ENCODE measurements at places on chromosomes 5 and 9.

DNA sequence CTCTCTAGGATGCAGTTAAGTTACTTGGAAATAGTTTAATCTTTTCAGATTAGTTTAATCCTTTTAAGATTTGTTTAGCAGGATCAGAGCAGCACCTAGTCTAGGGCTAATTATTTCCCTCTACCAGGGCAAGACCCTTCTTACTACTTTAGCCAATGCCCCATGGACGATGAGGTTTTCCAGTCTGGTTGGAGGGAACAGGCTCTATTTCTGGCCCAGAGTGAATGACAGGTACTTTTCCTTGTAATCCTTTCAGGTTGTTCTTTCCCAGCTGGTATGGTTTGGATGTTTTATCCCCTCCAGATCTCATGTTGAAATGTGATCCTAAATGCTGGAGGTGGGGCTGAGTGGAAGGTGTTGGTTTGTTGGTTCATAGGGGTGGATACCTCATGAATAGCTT, 27.2 kb downstream of the PTTG1 start:
- DNase-seq = no peak

- peak; percentile 38 for DNase-seq
Observed at GRCh38 chr9:38160613-38161215, 91.7 kb upstream of the SHB start.

GRCh38 chr5:127392762-127393161, 102.2 kb downstream of the MEGF10 start:
- no peak for DNase-seq

- no peak for DNase-seq
Observed at GRCh38 chr9:2700398-2700797, 16.9 kb upstream of the KCNV2 start.

- DNase-seq = no peak
Observed at GRCh38 chr5:168653626-168654025, 74.5 kb upstream of the PANK3 start.

GRCh38 chr5:68490406-68490805, 274.9 kb downstream of the PIK3R1 start:
- no peak for DNase-seq

DNA sequence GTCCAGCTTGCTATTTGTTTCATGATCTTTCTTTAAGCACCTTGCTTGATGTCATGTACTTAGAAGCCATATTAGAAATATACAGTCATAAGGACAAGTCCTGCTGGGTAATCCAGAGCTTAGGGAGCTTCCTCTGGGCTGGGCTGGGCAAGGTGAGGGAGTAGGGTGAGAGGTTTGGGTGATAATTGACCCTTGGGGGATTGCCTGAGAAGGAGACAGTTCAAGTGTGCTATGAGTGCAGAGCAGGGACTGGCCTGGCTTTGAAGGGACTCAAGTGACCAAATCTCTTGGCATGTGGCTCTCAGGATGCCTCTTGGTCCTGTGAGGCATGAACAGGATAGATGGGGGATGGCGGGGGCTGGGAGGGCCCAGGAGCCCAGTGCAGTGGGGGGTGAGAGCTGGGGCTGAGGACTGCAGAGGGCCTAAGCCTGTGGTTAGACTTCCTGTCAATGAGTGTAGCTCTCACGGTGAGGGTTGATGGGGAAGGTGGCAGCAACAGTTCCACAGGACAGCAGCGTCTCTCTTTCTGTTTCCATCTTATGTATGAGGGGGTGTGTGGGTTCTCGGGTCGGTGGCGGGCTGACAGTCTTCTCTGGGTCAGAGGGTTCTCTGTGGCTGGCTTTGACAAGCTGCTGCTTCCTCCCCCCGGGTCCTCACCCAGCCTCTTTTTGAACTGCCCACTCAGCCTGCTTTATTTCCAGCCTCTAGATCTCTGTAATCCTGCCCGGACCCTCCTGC, 53.5 kb downstream of the RGS3 start:
- DNase-seq = peak; percentile 67

- DNase-seq = no peak
Observed at GRCh38 chr9:134375430-134376385, 49.5 kb downstream of the RXRA start.

DNA sequence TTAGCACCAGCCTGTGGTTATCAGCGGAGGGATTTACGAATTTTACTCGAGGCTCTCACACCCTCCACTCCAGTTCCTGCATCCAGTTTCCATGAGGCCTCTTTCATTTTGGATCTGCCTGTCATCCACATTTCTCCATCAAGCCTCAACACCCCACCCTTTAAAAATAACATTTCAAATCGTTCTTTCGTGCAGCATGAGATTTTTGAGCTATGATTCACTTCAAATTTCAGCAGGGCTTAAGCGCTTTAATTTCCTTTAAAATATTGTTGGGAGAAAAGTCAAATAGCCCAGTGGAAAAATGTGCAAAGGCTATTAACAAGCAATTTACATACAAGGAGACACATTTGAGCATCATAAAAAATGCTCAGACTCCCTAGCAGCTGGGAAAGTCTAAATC, 103.2 kb downstream of the MSX2 start:
- DNase-seq = no peak

GRCh38 chr9:86529496-86530275, 175.5 kb upstream of the TUT7 start:
- no peak for DNase-seq

- no peak for DNase-seq
Observed at GRCh38 chr9:92100237-92100911, 14.8 kb downstream of the SPTLC1 start.

- DNase-seq = no peak
Observed at GRCh38 chr5:116947691-116948528, 373.3 kb upstream of the SEMA6A start.

- no peak for DNase-seq
Observed at GRCh38 chr5:143037071-143037470, 266.9 kb downstream of the ARHGAP26 start.

GRCh38 chr9:115305543-115305942, 187.6 kb upstream of the TNC start:
- DNase-seq = no peak

- no peak for DNase-seq
Observed at GRCh38 chr5:120372899-120373298, 91.2 kb upstream of the PRR16 start.

DNA sequence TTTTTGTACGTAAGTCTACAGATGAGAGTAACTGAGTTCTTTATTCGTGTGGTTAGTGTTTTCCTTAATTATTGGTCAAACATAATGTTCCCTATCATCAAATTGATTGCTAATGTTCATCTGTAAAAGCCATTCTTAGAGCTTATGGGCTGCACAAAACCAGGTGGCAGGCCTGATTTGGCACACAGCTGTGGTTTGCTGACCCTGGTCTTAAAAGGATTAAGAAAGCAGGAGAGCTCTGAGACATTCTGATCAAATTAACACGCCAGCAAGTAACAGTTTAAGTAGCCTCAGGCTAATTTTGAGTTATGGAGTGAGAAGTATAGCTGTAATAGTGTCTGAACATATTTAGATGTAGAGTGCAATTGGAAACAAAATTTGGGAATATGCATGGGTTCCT, 63.2 kb downstream of the PRR16 start:
- no peak for DNase-seq

GRCh38 chr5:10073441-10074104, 176.1 kb downstream of the ATPSCKMT start:
- DNase-seq = no peak

DNA sequence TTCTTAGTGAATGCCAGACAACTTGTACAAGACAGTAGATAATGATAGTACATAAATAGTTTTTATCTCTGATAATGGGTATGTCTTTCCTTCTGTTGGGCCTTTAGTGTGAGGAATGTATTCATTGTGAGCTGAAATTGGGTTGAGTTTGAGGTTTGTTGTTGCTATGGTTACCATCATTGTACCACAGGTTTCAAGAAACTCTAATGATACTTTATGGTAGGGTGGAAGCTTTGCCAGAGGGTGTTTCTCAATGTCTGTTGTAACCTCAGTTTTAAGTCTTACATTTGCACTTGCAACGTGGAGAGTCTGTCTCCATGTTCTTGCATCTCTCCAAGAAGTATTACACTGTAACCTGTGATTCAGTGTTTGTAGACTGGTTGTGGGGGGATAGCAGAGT, 1550.1 kb downstream of the MAT2B start:
- DNase-seq = no peak

DNA sequence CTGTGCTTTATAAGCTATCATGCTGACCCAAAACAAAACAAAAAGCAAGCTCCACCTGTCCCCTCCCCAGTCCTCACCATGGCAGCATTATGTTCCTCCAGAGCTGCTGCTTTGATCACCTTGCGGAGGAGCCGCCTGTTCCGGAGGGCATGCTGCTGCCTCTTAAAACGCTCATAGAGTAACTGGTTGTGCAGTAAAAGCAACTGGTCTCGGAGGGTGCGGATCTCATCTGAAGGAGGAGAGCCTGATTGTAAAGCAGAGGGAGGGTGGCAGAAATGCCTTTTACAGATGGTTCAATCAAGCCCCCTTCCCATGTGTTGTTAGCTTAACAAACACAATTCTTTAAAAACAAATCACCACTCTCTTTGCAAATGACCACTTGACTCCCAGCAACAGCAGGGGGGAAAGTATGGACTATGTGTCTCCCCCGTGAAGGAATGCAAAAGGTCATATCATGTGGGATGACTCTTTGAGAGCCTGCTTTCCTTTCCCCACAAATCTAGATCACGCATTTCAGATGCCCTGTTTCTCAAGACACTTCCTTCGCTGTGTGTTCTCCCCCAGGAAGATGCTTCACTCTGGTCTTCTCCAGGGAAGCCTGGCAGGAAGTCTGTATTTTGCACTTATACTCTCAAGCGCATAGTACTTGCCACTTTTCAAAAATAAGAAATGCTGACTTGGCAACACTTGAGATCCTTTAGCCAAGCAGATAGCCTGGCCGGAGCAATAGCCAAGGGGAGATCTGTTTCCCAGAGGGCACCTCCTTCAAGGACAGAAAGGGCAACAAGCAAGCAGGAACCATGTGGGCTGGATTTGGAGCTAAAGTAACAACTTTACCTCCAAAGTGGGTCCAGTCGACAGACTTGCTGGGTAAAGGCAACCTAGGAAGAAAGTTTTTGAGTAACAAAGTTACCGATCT, 25.1 kb downstream of the SPACA9 start:
- no peak for DNase-seq

DNA sequence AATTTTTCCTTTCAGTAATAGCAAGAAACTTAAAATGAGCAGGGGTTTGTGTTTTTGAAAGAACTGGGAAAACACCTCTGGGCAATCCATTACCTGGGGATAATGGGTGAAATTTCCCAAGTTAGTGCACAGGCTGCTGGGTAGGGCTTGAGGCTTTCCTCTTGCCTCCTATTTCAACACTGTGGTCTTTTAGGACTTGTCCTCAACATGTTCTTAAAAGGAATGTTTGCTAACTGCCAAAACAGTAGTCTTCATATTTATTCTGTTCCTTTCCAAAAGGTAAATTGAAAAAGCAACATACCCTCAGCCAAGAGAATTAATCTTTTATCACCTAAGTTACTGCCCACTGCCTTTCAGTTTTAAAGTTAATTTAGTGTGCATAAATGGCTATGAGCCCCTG, 158.3 kb upstream of the CCDC152 start:
- no peak for DNase-seq

GRCh38 chr5:14547666-14548065, 33.9 kb upstream of the OTULINL start:
- DNase-seq = no peak

DNA sequence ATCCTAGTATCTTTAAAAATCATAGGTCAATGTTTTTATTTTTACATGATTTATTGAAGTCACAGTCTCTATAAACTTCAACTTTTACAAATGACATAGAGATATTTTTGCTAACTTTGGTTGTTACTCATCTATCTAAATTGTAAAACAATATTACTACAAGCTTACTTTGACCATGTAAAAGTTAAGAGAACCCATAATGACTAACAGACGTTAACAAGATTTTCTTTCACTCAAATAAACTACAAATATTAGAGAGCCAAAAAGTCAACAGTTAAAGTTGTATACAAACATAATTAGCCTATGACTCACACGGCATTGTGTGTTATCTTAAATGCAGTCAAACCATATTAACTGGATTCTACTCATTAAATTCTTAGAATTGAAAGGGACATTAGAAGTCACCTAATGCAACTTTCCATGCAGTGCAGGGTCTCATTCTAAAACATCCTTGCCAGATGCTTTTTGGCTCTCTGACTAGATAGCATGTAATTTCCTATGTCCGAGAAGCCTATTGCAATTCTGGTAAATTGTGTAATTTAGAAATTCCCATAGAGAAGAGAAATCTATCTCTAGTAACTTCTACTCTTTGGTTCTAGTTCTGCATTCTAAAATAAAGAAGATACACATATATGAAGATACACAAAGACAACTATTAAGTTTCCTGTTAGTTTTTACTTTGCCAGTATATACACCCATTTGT, 42.2 kb upstream of the UGT3A2 start:
- DNase-seq = no peak

DNA sequence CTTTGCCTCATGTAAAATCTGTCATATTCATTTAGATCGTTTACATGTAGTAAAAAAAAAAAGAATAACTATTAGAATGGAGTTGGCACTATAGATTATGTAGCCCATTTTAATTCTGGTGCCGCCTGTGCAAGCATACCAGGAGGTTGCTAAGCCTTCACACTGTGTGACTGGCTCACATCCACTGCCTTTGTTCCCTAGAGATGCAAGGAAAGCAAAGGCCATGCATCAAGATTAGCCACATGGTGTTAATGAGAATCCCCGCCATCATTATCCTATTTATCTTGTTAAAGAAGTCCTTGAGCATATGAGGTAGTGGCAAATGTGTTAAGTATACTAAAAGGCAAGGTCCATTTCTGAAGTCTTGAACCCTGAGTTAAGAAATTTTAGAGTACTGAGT, 279.6 kb downstream of the RFX3 start:
- DNase-seq = no peak

GRCh38 chr5:76765249-76765648, 49.3 kb downstream of the F2R start:
- DNase-seq = no peak

GRCh38 chr5:17037751-17038150, 101.7 kb upstream of the MYO10 start:
- no peak for DNase-seq

DNA sequence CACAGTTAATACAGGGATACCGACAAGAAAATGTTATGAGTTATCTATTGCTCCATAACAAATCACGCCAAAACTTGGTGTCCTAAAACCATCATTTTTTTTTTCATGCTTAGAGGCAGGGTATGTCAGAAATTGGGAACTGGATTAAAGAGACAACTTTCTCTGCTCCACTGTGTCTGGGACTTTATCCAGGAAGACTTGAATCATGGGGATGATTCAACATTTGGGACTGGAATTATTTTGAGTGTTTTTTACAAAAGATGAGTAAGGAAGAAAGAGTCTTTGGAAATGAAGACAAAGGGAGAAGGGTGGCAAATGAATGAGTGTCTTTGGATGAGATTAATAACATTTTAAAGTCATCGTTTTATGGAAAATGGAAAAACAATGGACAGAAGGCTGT, 1883.7 kb upstream of the C9orf72 start:
- DNase-seq = no peak

All from stimulated activated CD8-positive, alpha-beta memory T cell treated with anti-CD3 and anti-CD28 coated beads, Interleukin-4, amount 100 ng/mL, for 4 hours (primary cell).